ENCODE measurements at places on chromosomes 2 and 18.

GRCh38 chr2:134705861-134706586, 12.8 kb downstream of the TMEM163 start:
- H3K27ac ChIP-seq, result no peak overlapping the region
- peaks cover 12% of the 10 kb centered on the region for H3K4me1 ChIP-seq
- no peaks in the 10 kb centered on the region for H3K36me3 ChIP-seq
- H3K27me3 ChIP-seq, result peaks cover 78% of the 10 kb centered on the region
- peak overlapping the region; percentile 29 for H3K4me3 ChIP-seq
- no peak for DNase-seq

DNA sequence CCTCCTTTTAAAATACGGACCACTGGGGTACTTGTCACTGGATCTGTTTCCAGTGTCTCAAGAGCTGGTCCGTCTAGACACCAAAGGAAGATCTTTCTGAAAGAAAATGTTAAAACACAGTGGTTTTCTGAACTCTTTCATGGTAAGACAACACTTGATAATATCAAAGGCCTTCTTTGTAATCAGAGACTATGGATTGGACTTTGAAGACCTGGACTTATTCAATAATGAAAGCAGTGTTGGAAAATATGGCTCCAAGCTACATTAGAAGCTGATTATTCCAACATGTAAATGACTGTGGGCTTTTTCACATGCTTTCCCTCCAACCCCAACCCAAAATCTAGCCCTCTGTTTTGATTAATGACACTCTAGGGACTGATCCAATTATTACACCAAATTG, 329.4 kb upstream of the LYPD1 start:
- no peaks in the 10 kb centered on the region for H3K36me3 ChIP-seq
- DNase-seq, result no peak
- no peaks in the 10 kb centered on the region for H3K27me3 ChIP-seq
- H3K4me3 ChIP-seq, result no peak overlapping the region
- H3K27ac ChIP-seq, result no peak overlapping the region

- H3K27ac ChIP-seq, result no peak overlapping the region
- H3K36me3 ChIP-seq, result no peaks in the 10 kb centered on the region
- DNase-seq, result no peak
Measured at GRCh38 chr2:140442319-140442718, 1662.1 kb upstream of the NXPH2 start.

DNA sequence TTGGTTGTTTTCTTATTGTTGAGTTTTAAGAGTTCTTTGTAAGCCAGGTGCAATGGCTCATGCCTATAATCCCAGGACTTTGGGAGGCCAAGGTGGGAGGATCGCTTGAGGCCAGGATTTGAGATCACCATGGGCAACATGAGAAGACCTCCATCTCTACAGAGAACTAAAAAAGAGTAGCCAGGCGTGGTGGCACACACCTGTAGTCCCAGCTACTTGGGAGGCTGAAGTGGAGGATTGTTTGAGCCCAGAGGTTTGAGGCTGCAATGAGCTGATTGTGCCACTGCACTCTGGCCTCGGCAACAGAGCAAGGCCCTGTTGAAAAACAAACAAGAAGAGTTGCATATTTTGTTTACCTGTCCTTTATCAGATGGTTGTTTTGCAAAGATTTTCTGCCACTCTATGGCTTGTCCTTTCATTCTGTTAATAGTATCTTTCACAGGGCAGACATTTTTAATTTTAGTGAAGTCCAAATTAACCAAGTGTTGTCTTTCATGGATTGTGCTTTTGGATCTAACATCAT, 46.2 kb downstream of the UGGT1 start:
- no peaks in the 10 kb centered on the region for H3K27me3 ChIP-seq
- DNase-seq, result no peak
- no peak overlapping the region for H3K27ac ChIP-seq
- peaks cover 58% of the 10 kb centered on the region for H3K36me3 ChIP-seq

- peak overlapping the region; percentile 57 for H3K4me3 ChIP-seq
- H3K27ac ChIP-seq, result no peak overlapping the region
- H3K27me3 ChIP-seq, result no peaks in the 10 kb centered on the region
- no peak for DNase-seq
Measured at GRCh38 chr2:186484062-186484735, 1.9 kb upstream of the ZC3H15 start.

Measured in T-helper 2 cell treated with Interferon-gamma antibody and Interleukin-4, amounts not matched to agents 5 μg/mL and 100 μg/mL, for 36 hours (primary cell).